8988T (cell line): ENCODE measurements at places on chromosomes 13 and 19.

GRCh38 chr13:100129605-100130004 lies 40.7 kb downstream of the PCCA start:
- DNase-seq, result no peak

DNA sequence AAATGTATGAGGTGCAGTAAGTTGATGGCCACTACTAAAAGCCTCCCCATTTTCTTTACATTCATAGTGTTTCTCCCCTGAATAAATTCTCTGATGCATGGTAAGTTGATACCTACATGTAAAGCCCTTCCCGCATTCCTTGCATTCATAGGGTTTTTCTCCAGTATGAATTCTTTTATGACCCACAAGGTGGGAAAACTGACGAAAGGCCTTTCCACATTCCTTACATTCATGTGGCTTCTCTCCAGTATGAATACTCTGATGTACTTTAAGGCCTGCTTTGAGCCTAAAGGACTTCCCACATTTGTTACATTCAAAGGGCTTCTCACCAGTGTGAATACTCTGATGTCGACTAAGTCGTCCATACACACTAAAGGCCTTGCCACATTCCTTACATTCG lies 20.5 kb downstream of the ZNF607 start:
- no peak for DNase-seq

DNA sequence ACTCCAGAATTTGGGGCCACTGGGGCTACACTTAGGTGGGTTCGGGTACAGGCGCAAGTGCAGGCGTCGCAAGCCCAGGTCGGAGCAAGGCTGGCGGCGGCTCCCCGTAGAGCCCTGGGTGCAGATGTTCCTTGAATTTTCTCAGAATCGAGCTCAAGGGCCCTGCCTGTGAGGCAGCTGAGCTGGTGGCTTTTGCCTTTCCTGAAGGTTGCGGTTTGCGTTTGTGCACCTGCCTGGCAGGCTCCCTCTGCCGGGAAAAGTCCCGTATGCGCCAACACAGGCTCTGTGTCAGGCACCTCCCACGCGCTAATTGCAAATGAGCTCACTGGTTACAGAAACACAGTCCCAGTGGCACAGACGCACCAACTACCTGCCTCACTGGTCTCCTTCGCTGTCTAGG lies 5.9 kb downstream of the DOHH start:
- no peak for DNase-seq

DNA sequence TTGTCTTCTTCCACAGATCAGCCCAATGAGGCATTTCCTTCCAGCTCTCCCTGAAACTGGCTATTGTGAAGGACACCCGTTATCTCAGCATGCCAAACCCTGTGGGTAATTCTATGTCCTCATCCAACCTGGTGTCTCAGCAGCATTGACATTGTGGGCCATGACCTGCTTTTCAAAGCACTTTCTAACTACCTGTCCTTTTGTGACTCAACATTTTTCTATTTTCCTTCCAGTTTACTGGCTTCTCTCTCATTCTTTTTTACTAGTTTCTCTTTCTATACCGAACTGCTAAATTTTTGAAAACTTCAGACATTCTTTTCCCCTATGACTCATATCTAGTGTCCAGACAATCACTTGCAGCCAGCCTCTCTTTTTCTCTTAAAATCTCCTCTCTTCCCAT lies 136.4 kb upstream of the HTR2A start:
- no peak for DNase-seq

DNA sequence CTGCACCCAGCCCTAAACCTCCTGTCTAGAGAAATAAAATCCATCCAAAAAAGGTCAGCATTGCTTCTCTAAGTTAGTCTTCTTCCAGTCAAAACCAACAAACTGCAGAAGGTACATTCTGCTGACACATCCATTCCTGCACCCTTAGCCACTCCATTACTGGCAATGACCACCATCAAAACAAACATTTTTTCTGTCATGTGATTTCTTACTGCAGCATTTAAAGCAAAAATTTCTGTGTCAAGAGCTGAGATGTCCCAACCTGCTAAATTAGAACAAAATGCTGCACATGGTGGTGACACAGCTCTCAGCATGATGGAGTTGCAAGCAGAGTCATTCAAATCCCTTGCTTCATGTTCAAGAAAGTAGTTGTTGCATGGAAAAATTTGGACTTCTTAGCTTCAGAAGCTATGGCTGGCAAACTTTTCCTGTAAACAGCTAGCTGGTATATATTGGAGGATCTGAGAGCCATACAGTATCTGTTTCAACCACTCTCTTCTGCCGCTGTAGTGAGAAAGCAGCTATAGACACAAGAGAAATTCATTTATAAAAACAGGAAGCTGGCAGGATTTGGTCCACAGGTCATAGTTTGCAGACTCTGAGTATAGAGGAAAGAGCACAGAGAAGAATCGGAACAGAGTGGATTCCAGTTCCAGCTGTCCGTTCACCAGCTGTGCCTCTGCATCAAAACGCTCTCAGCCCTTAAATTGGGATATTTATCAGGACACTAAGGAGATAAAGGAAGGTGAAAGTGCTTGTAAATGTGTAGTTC lies 17.4 kb downstream of the RUBCNL start:
- DNase-seq, result no peak

DNA sequence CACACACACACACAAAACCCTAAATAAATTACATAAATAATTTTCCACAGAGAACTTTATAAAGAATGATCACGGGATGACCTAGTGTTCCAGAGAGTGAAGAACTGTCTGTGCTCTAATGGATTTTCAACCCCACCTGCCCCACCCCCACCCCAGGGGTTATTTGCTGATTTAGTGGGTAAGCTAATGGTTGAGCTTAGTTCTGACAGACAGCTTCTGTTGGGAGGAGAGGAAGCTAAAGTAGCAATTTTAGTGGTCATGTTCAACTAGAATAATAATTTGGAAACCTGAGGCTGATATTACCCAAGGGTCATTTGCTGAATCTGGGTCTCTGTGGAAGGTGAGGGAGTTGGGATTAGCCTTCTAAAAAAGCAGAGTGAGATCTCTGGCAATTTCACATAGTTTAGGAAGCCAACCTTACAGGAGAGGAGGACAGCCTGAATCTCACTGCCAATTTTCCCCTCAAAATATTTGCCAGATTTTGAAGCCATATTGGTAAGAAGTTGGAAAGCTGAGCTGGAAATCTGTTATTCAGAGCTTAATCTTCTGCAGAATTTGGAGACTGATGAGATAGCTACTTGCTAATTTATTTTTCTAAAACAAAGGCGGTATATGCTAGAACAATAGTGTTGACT lies 68.7 kb downstream of the POSTN start:
- no peak for DNase-seq

DNA sequence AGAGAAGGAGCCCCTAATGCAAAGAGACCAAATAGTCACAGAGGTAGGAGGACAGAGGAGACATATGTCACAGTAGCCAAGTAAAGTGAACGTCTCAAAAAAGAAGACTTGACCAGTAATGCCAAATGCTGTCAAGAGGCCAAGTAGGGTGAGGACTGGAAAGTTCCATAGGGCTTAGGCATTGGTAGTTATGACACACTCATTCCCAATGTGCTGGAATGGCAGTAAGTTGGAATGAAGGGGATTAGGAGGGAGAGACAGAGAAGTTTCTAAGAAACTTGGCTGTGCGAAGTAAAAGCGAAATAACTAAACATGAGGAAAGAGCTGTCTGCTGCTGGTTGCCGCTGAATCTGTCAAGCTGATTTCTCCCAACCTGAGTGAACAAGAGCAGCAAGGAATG lies 14.9 kb upstream of the FRY start:
- no peak for DNase-seq

- DNase-seq, result peak; percentile 53
These were observed 52.0 kb downstream of the KLF2 start for GRCh38 chr19:16376649-16377048.

GRCh38 chr19:14496834-14497227 lies 904 bp upstream of the GIPC1 start:
- DNase-seq, result no peak

- DNase-seq, result no peak
These were observed 125.3 kb downstream of the TM9SF2 start for GRCh38 chr13:99626461-99627082.

GRCh38 chr19:52673014-52673413 lies 34.9 kb upstream of the ZNF83 start:
- DNase-seq, result no peak

DNA sequence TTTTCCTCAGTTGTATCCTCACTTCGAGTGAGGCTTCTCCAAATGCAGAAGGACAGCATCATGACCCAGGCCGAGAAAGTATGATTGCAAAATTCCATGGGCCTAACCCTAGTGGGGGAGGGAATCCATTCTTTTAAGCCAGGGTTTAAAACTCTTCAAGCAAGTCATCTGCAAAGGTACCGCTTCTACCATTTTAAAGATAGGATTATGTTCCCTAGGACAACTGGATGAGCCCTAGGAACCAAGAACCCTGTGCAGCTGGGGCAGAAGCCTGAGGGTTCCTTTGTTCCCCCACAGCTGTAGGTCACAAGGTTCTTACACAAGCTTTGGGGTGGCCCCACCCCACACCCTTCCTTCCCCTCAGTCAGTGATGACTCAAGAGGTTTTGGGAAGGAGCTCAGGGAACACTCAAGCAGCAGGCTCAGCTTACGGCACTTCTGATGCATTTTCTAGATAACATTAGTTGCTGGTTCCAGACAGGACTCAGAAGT lies 13.5 kb downstream of the ARL11 start:
- no peak for DNase-seq

- no peak for DNase-seq
These were observed 11.0 kb downstream of the RANBP3 start for GRCh38 chr19:5966941-5967340.

DNA sequence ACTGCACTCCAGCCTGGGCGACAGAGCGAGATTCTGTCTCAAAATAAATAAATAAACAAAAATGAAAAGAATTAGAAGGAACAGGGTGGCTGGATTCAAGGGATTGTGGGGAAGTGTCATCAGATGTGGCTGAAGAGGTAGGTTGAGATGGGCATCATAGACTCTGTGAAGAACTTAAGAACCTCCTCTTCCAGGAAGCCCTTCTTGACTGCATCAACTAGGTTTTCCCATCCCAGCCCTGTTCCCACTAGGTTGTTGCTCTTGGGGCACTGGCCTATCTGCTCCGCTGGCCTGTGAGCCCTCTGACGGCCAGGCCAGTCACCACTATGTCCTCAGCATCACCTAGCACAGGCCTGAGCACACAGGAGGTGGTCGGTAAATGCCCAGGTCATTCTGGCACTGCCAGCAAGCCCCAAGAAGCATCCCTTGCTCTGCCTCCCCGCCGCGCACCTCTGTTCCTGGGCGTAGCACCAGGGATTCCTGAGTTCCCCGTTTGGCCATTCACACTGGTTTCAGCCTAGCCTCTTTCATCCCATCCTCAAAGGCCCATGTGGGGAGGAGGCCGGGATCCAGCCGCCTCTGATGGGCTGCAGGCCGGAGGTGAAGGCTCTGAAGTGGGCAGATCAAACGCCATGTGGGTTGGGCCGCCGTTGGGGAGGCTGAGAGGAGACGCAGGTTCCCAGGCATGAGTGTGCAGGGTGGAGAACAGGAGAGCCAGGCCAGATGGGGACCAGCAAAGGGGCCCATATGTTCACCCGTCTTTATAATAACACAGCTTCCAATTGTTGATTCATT lies 27.6 kb upstream of the SLC1A5 start:
- DNase-seq, result no peak

DNA sequence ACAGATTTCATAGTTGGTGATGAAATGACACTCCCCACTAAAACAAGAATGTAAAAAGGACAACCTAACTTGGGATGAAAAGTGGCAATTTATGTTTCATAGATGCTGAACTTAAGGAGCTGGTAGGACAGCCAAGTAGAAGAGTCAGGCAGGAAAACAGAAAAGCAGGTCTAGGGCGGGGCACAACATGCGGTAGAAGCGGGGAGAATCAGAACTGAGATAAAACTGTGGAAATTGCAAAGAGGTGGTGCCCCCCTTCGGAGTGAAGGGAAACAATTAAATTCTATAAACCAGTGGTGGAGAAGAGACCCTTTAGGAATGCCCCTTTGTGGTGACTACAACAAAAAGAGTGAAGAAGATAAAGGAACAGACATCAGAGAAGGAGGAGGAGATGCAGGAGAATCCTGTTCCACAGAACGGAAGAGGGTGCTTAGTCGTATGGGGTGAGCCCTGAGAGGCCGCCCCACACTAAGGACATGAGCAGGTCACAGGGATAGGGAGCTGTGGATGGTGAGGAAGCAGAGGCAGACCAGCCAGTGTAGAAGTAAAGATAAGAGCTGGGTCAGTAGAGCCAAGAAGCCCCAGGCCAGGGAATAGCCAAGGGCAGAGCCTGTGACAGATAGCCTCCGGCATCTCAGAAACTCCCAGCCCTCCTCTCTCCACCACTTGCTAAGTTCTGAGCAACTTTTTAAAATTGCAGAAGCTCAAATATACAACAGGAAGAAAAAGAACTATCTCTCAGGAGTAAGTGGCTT lies 100.3 kb upstream of the DOCK9 start:
- DNase-seq, result no peak

DNA sequence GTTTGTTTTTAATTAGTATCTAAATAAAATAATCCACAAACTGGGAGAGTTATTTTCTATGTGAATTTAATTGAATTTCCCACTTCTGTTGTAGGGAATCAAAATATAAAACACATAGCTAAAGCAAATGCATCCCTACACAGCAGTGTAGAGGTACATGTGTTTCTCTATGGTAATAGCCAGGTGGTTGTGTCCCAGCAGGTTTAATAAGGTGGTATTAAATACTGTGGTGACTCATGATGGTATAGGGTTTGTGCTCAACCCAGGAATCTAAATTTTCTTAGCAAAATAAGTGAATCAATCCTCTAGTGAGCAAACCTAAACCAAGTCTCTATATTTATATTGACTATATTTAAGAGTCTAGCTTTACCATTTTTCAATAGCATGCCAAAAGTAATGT lies 30.0 kb downstream of the PCDH9 start:
- DNase-seq, result no peak

- no peak for DNase-seq
These were observed 78.4 kb downstream of the IRS2 start for GRCh38 chr13:109707742-109708617.

GRCh38 chr19:1613808-1614570 lies 8.7 kb upstream of the UQCR11 start:
- no peak for DNase-seq

DNA sequence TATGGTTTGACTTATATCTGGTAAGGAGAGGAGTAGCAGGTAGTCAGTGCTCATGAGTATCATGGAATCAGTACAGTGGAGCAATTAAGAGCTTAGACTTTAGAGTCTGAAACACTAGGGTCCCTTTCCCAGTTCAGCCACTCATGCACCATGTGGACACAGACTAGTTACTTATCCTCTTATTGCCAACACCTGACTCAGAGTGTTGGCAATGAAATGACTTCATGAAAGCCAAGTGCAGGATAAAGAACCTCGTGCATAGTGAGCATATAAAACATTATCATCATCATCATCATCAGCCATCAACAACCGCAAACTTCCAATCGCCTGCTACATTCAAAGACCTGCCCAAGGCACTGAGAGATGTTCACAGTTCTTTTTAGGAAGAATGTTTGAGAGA lies 164.2 kb downstream of the FOXO1 start:
- no peak for DNase-seq

GRCh38 chr13:35549481-35549880 lies 73.0 kb upstream of the MAB21L1 start:
- DNase-seq, result no peak

DNA sequence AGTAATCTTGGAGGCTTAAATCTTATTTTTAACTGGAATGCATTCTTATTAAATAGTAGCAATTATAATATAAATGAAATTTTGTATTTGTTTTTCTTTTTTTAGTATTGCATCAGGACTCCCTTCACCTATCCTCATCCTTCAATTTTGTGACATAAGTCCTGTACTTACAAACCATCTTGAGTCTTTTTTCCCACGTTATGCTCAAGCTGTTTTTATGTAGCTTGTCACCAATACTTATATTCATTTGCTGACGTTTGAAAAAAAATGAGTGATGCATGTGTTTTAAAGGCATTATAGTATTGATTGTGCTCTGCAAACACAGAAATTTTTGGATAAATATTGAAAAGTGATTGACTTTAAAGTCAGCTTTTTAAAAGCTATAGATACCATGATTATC lies 888 bp downstream of the GPR18 start:
- no peak for DNase-seq
